ENCODE measurements at places on chromosomes 4 and X.

GRCh38 chr4:4726051-4726450, 133.4 kb upstream of the MSX1 start:
- H3K4me1 ChIP-seq = no peaks in the 10 kb centered on the region
- H3K27me3 ChIP-seq = no peaks in the 10 kb centered on the region
- no peak overlapping the region for H3K27ac ChIP-seq
- DNase-seq = no peak
- H3K4me3 ChIP-seq = no peak overlapping the region

DNA sequence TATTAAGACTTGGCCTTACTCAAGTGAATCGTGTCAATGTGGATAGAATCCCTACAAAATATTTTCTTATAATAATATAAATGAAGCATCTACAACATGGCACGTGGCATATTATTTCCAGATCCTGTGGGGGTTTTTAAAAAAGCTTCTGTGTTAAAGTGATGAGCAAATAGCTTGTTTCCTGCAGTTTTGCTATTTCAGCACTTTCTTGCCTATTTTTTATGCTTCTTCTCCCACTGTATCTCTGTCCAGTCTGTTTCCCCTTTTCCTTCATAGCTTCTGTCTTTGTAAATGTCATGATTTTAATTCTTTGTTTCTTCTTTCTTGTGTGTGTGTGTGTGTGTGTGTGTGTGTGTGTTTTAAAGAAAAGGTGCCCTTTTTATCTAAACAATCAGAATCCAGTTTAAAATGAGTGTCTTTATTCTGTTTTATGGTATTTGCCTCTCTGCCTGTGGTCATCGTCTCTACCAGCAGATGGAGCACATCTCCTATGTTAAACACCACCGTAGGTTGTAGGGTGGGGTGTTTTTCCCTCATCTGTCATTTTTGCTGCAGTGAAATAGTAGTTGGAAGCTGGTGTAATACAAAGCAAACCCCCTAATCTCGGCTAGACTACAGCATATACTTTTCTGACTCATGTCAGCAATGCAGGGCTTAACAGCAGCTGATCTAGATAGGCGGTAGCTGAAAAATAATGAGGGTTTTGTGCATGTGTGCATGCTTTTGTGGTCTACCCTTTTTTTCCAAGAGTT, 33.1 kb downstream of the FTHL17 start:
- no peaks in the 10 kb centered on the region for H3K36me3 ChIP-seq
- H3K4me3 ChIP-seq = no peak overlapping the region
- H3K27ac ChIP-seq = no peak overlapping the region
- no peaks in the 10 kb centered on the region for H3K27me3 ChIP-seq

DNA sequence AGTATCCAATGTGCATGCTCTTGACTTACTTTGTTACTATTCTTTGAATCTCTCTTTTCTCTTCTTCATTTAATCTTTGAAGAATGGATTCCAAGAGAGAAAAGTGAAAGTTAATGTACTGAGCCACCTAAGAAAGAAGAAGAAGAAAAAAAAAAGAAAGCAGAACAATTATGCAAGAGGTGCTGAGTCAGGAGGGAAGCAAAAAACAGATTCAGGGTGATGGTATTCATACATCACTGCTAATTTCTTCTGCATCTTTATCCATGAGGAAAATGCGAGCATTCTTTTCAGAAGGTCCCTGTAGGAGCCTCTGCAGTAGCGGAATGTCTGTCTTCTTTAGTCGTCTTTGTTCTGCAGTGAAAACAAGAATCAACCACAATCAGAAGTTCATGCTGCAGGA, 43.9 kb downstream of the RASSF6 start:
- H3K4me3 ChIP-seq = no peak overlapping the region
- H3K36me3 ChIP-seq = no peaks in the 10 kb centered on the region

DNA sequence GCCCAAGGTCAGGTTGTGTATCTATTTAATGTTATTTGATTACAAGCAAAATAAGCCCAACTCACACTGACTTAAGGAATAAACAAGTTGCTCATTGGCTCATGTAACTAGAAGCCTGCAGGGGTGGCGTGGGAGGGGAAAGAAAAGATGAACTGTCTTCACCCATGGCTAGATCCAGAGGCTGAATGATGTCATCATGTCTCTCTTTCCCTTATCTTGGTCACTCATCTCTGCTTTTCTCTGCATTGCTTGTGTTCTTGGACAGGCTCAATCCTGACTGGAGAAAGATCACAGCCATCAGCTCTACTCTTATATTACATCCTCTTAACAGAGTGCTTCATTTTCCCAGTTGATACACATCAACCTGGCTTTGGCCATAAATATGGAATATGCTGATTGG, 290.0 kb upstream of the DIAPH2 start:
- H3K27ac ChIP-seq = no peak overlapping the region
- H3K27me3 ChIP-seq = no peaks in the 10 kb centered on the region
- H3K4me3 ChIP-seq = no peak overlapping the region
- no peaks in the 10 kb centered on the region for H3K4me1 ChIP-seq
- no peaks in the 10 kb centered on the region for H3K36me3 ChIP-seq

DNA sequence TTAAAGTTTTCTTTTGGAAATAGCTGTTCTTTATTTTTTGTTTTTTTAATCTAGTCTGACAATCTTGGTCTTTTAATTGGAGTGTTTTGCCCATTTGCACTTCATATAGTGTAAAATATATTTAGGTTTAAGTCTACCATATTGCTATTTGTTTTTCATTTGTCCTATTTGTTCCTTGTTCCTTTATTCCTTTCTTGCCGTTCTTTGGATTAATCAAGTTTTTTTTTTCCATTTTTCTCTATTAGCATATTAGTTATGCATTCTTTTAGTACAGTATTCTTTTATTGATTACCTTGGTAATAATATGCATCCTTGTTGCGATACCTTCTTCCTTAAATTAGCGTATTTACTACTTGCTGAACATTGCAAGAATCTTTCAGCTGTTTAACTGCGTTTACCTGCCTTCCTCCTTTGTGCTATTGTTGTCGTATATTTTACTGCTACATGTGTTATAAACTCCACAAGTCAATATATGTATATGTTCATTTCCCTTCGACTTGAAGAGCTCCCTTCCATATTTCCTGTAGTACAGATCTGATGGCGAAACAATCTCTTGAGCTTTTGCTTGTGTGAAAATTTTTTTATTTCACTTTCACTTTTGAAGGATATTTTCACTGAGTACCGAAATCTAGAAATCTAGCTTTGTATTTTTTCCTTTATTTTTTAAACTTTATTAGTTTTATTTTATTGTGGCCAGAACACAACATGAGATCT, 23.9 kb upstream of the RNF212 start:
- no peaks in the 10 kb centered on the region for H3K4me1 ChIP-seq
- no peaks in the 10 kb centered on the region for H3K36me3 ChIP-seq
- no peak for DNase-seq

GRCh38 chr4:128424527-128425497, 137.2 kb upstream of the PGRMC2 start:
- H3K4me1 ChIP-seq = no peaks in the 10 kb centered on the region
- no peaks in the 10 kb centered on the region for H3K27me3 ChIP-seq
- H3K36me3 ChIP-seq = no peaks in the 10 kb centered on the region

GRCh38 chr4:23333946-23334878, 555.6 kb downstream of the PPARGC1A start:
- no peak overlapping the region for H3K4me3 ChIP-seq
- H3K36me3 ChIP-seq = no peaks in the 10 kb centered on the region
- H3K27ac ChIP-seq = no peak overlapping the region
- H3K4me1 ChIP-seq = no peaks in the 10 kb centered on the region
- H3K27me3 ChIP-seq = no peaks in the 10 kb centered on the region

DNA sequence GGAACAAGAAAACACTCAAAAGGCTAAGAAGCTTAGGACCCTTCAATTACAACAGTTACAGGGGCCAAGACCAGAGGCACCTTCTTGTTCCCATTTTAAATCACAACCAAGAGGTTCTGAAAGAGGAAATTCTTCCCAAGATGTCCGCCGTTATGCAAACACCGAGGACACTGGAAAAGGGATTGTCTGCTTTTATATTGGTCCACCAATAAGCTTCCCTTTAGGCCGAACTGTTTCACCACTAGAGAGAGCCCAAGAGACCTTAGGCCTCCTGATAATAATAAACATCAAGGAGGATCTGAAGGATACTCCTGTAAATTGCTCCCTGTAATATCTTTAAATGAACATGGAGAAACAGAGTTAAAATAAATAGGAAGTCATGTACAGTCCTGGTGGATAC, 92.6 kb upstream of the NLRP2B start:
- H3K4me3 ChIP-seq = no peak overlapping the region

GRCh38 chr4:153750197-153750817, 9.5 kb downstream of the RNF175 start:
- H3K27me3 ChIP-seq = no peaks in the 10 kb centered on the region
- H3K4me3 ChIP-seq = no peak overlapping the region
- DNase-seq = no peak
- H3K4me1 ChIP-seq = no peaks in the 10 kb centered on the region
- no peak overlapping the region for H3K27ac ChIP-seq
- H3K36me3 ChIP-seq = no peaks in the 10 kb centered on the region

GRCh38 chrX:82765811-82766210, 742.3 kb upstream of the POU3F4 start:
- no peaks in the 10 kb centered on the region for H3K4me1 ChIP-seq
- no peak overlapping the region for H3K27ac ChIP-seq
- H3K4me3 ChIP-seq = no peak overlapping the region
- H3K27me3 ChIP-seq = no peaks in the 10 kb centered on the region

- DNase-seq = no peak
- no peak overlapping the region for H3K27ac ChIP-seq
- H3K36me3 ChIP-seq = no peaks in the 10 kb centered on the region
- no peak overlapping the region for H3K4me3 ChIP-seq
Observed at GRCh38 chr4:48339642-48340041, 1.7 kb upstream of the SLAIN2 start.

- peaks cover 49% of the 10 kb centered on the region for H3K36me3 ChIP-seq
- no peak overlapping the region for H3K4me3 ChIP-seq
- H3K27ac ChIP-seq = no peak overlapping the region
Observed at GRCh38 chr4:81424816-81425755, 46.6 kb downstream of the RASGEF1B start.

DNA sequence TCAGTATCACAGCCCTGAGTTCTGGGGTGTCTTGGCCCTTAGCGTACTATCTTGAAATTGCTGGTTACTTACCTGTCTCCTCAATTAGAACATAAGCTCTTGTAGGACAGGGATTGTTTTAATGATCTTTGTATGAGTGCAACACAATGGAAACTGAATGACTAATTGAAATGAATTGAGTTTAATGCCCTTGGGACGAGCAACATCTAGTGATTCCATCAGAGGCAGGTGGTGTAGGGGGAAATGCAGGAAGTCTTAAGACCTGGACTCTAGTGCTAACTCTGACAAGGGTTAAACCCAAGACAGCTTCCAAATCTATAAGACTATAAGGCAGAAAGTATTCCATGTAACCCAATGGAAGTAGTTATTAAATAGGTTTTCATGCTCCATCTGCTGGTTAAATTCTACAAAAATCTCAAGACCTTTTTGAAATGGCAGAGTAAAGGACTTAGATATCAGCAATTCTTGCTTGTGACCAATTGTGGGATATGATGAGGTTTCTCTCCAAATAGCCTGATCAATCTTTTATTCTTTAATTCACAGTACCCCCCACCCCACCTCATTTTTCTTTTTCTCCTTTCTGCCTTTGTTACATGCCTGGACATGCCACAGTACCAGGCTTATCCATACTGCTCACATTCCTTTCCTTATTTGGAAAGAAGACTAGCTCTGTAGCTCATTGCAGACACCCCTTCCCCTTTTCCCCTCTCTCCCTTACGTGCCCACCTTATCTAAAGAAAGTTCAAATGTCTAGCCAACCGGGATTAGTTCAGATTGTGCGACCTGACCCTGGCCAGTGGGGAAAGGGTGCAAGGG, 340.8 kb downstream of the PAPSS1 start:
- H3K4me1 ChIP-seq = no peaks in the 10 kb centered on the region
- no peaks in the 10 kb centered on the region for H3K36me3 ChIP-seq
- H3K4me3 ChIP-seq = no peak overlapping the region
- no peak overlapping the region for H3K27ac ChIP-seq

DNA sequence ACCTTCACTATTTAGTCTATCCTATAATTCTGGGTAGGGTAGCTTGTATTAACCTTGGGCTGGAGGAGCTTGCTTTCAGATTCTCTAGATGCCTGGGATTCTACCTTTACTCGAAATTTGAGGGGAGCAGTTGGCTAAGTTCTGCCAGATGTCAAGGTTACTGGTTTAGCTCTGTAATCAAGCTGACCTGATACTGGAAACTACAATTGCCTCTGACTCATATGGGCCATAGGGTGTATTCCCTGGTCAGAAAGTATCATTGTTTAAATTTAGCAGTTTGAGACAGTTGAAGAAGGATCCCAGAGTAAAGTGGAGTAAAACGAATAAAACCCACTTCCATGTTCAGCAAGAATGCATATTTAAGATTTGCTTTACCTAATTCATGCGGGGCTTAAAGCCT, 337.6 kb downstream of the SPIN4 start:
- no peaks in the 10 kb centered on the region for H3K4me1 ChIP-seq
- no peak for DNase-seq
- H3K36me3 ChIP-seq = no peaks in the 10 kb centered on the region
- H3K4me3 ChIP-seq = no peak overlapping the region

- H3K4me3 ChIP-seq = no peak overlapping the region
- DNase-seq = no peak
- no peak overlapping the region for H3K27ac ChIP-seq
- no peaks in the 10 kb centered on the region for H3K27me3 ChIP-seq
Observed at GRCh38 chr4:7760706-7761105, 179.0 kb downstream of the AFAP1 start.

GRCh38 chr4:72860766-72861165, 208.8 kb downstream of the COX18 start:
- H3K27me3 ChIP-seq = no peaks in the 10 kb centered on the region
- no peak overlapping the region for H3K27ac ChIP-seq

GRCh38 chrX:133749370-133749769, 236.0 kb downstream of the GPC3 start:
- DNase-seq = no peak
- H3K36me3 ChIP-seq = no peaks in the 10 kb centered on the region
- H3K27ac ChIP-seq = no peak overlapping the region
- H3K4me1 ChIP-seq = no peaks in the 10 kb centered on the region
- no peak overlapping the region for H3K4me3 ChIP-seq

- no peak for DNase-seq
- no peak overlapping the region for H3K27ac ChIP-seq
- H3K4me1 ChIP-seq = no peaks in the 10 kb centered on the region
- no peak overlapping the region for H3K4me3 ChIP-seq
- no peaks in the 10 kb centered on the region for H3K36me3 ChIP-seq
Observed at GRCh38 chrX:111481896-111482295, 29.5 kb upstream of the SERTM2 start.

DNA sequence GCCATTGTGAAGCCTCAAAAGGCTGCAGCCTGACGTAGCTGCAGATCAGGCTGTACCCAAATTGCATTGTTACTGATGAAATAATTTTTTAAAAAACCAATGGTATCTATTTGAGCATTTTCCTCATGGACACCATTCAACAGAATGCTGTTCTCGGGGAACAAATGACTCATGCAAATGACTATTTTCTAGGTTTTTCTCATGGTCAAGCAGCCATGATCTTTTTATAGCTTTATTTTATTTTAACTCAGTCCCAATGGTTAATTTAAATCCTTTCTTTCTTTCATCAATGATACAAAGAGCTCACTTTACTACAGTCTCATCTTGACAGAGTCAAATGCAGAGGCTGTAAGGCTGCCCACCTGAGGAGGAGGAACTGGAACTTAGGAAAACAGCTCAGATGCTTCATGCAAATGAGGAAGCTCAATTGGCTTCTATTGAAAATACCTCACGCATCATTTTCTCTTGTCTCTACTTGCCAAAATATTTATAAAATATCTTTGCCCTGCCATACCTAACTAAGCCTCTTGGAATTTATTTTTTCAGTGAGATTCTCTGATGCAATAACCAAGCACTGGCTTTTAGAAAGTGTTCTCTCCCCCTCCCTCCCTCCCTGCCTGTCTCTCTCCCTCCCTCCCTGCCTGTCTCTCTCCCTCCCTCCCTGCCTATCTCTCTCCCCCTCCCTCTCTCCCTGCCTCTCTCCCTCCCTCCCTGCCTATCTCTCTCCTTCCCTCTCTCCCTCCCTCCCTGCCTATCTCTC, 81.0 kb downstream of the SORBS2 start:
- H3K27me3 ChIP-seq = no peaks in the 10 kb centered on the region
- H3K4me3 ChIP-seq = no peak overlapping the region
- H3K27ac ChIP-seq = no peak overlapping the region
- H3K36me3 ChIP-seq = peaks cover 8% of the 10 kb centered on the region
- no peak for DNase-seq

Measured in right lobe of liver (tissue), 6 donors.